Activated naive CD4-positive, alpha-beta T cell treated with anti-CD3 and anti-CD28 coated beads, Interleukin-2, amount 10 ng/mL, durations not matched to agents 5 hours and 36 hours (primary cell): ENCODE measurements at places on chromosomes 1 and 21. TPM values are rescaled to one million over a fixed set of nuclear protein-coding genes. Genes with fewer than 3 reads are reported as not detected.

RASAL2 gene
- total RNA-seq, result not detected

CGN gene
- total RNA-seq, result 0.30 TPM

CAPN8 gene
- total RNA-seq, result not detected

CHIT1 gene
- total RNA-seq, result 0.19 TPM

CD48 gene
- total RNA-seq, result 401 TPM

OR14C36 gene
- total RNA-seq, result not detected

HPDL gene
- 5.0 TPM for total RNA-seq

MCOLN3 gene
- 11.5 TPM for total RNA-seq

PDE4B gene
- 49.7 TPM for total RNA-seq

CFAP74 gene
- not detected for total RNA-seq

KIAA0040 gene
- total RNA-seq, result 68.7 TPM

LCA5L gene
- total RNA-seq, result not detected

KCNJ15 gene
- total RNA-seq, result 0.34 TPM

CHI3L1 gene
- not detected for total RNA-seq

IL19 gene
- not detected for total RNA-seq

CASQ1 gene
- total RNA-seq, result 0.35 TPM

OR2T11 gene
- not detected for total RNA-seq

HORMAD1 gene
- total RNA-seq, result 0.17 TPM

PRMT2 gene
- 142 TPM for total RNA-seq

IFNLR1 gene
- 2.7 TPM for total RNA-seq

TTC22 gene
- total RNA-seq, result 8.7 TPM
